Dermis lymphatic vessel endothelial cell (primary cell): ENCODE measurements at places on chromosomes 1 and 21. TPM values are rescaled to one million over a fixed set of nuclear protein-coding genes. Genes with fewer than 3 reads are reported as not detected.

NBPF3 gene
- 5.0 and 9.2 TPM in 2 replicates for total RNA-seq

GPR3 gene
- 0.09 and 0.22 TPM in 2 replicates for total RNA-seq

IGSF21 gene
- total RNA-seq, result not detected in 2 replicates

KIF14 gene
- total RNA-seq, result 1.7 and 2.1 TPM in 2 replicates

RFX5 gene
- total RNA-seq, result 46.7 and 52.3 TPM in 2 replicates

CYP4A11 gene
- total RNA-seq, result not detected in 2 replicates

MAP1LC3C gene
- not detected in 2 replicates for total RNA-seq

NOTCH2 gene
- 6.7 and 24.2 TPM in 2 replicates for total RNA-seq

CELA3B gene
- total RNA-seq, result 0.09 TPM in 1 of 2 replicates, not detected in the other

CITED4 gene
- total RNA-seq, result 1.5 and 2.1 TPM in 2 replicates

CD34 gene
- total RNA-seq, result 6.4 and 12.1 TPM in 2 replicates

GBP4 gene
- total RNA-seq, result 0.54 and 1.0 TPM in 2 replicates

KCNQ4 gene
- total RNA-seq, result not detected in 2 replicates

PPFIA4 gene
- total RNA-seq, result 0.11 and 0.17 TPM in 2 replicates

LYPD8 gene
- total RNA-seq, result not detected in 2 replicates

CLEC20A gene
- total RNA-seq, result 0.17 TPM in 1 of 2 replicates, not detected in the other

MAN1C1 gene
- total RNA-seq, result 1.5 and 1.8 TPM in 2 replicates

ARHGEF2 gene
- 51.3 and 70.6 TPM in 2 replicates for total RNA-seq

IL23R gene
- total RNA-seq, result not detected in 2 replicates

OR2T33 gene
- not detected in 2 replicates for total RNA-seq

CNR2 gene
- not detected in 2 replicates for total RNA-seq

MYBPH gene
- not detected in 2 replicates for total RNA-seq

MSH4 gene
- 0.11 and 0.17 TPM in 2 replicates for total RNA-seq

PFKL gene
- total RNA-seq, result 235 and 327 TPM in 2 replicates
